Right cardiac atrium (tissue), 5 donors: ENCODE measurements at places on chromosomes 11 and 22. TPM values are rescaled to one million over a fixed set of nuclear protein-coding genes. Genes with fewer than 3 reads are reported as not detected.

Gene UPK3A
- not detected for total RNA-seq

Gene ANKRD49
- total RNA-seq = 6.1 TPM

Gene SYCE3
- total RNA-seq = not detected

Gene ADM
- total RNA-seq = 219 TPM
